ENCODE measurements at places on chromosomes 16 and 17. TPM values are rescaled to one million over a fixed set of nuclear protein-coding genes. Genes with fewer than 3 reads are reported as not detected.
A peak's percentile ranks its signal among the peaks of the same experiment; 100 is the strongest.

CBLN1 gene
- not detected for total RNA-seq

CD300E gene
- total RNA-seq: not detected

NOTUM gene
- 1.2 TPM for total RNA-seq

- peak overlapping the region; percentile 83 for H3K27ac ChIP-seq
- DNase-seq: no peak
- no peaks in the 10 kb centered on the region for H3K36me3 ChIP-seq
- peaks cover 8% of the 10 kb centered on the region for H3K27me3 ChIP-seq
Measured at GRCh38 chr17:4657678-4658077, 16.2 kb upstream of the ALOX15 start.

- no peak overlapping the region for H3K27ac ChIP-seq
- DNase-seq: no peak
- no peaks in the 10 kb centered on the region for H3K27me3 ChIP-seq
- H3K36me3 ChIP-seq: peaks cover 60% of the 10 kb centered on the region
- no peaks in the 10 kb centered on the region for H3K4me1 ChIP-seq
Measured at GRCh38 chr17:42200706-42201457, 6.6 kb upstream of the GHDC start.

DNA sequence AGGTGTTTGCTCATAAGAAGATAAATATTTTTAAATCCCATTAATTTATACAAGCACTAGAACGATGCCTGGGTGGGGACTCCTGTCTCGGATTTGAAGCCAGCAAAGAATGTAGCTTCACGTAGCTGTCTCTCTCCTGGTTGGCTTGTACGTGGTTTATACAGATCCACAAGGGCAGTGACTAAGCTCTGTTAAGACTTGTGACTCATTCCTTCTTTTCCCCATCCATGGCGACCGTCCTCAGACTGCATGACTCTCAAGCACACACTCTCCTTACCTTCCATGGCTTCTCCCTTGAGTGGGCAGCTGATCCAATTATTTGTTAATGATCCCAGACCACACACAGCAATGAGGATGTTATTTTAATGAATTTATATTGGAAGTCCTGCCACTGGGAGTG is 679.7 kb upstream of the SOX9 start:
- H3K27ac ChIP-seq: no peak overlapping the region
- H3K4me3 ChIP-seq: no peak overlapping the region
- H3K4me1 ChIP-seq: no peaks in the 10 kb centered on the region
- no peaks in the 10 kb centered on the region for H3K27me3 ChIP-seq
- no peaks in the 10 kb centered on the region for H3K36me3 ChIP-seq
- DNase-seq: no peak

GRCh38 chr16:64132759-64133361 is 989.0 kb downstream of the CDH11 start:
- no peak overlapping the region for H3K27ac ChIP-seq
- H3K27me3 ChIP-seq: no peaks in the 10 kb centered on the region
- H3K36me3 ChIP-seq: no peaks in the 10 kb centered on the region
- no peak overlapping the region for H3K4me3 ChIP-seq
- DNase-seq: no peak

GRCh38 chr17:19570544-19571062 is 36.9 kb downstream of the SLC47A1 start:
- no peak for DNase-seq
- H3K36me3 ChIP-seq: no peaks in the 10 kb centered on the region
- H3K4me1 ChIP-seq: no peaks in the 10 kb centered on the region
- H3K4me3 ChIP-seq: no peak overlapping the region

GRCh38 chr17:50035421-50035879 is 20.5 kb upstream of the ITGA3 start:
- DNase-seq: no peak
- peaks cover 9% of the 10 kb centered on the region for H3K27me3 ChIP-seq
- no peak overlapping the region for H3K27ac ChIP-seq
- no peaks in the 10 kb centered on the region for H3K4me1 ChIP-seq

DNA sequence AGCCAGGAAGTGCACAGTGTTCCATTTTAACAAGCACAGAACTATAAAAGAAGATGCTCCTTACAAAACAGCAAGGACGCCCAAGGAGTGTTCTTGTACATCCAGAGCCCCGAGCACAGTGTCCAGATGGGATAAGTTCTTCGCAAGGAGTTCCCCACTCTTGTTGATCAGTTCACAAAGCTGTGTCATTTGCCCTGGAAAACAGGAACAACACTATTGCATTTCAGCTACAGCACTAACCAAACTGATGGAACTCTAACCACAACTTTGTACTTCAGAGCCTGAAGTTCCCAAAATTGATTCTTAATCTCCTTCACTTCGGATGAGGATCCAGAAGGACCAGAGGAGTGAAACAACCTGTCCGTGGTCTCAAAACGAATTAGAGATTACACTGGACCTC is 5.1 kb downstream of the COPS3 start:
- H3K4me1 ChIP-seq: peaks cover 21% of the 10 kb centered on the region
- H3K27ac ChIP-seq: no peak overlapping the region
- no peaks in the 10 kb centered on the region for H3K27me3 ChIP-seq
- peaks cover 48% of the 10 kb centered on the region for H3K36me3 ChIP-seq

DNA sequence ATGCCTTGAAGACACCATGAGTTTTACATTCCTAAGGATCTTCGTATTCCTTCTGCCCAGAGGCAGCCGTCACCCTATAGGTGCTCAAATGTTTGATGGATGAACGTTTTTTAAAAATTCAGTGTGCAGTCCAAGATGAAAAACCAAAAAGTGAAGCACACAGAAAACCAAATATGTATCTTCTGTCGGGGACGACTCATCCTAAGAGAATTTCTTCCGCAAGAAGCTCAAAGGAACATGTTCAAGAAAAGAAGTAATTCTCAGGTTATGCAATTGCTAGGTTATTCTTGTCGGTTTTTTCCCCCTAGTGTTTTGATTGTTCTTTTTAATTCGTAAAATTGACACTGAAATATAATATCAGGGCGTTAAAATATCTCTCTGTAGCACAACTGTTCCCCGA is 1.4 kb downstream of the CENPV start:
- peaks cover 24% of the 10 kb centered on the region for H3K36me3 ChIP-seq
- peaks cover 9% of the 10 kb centered on the region for H3K27me3 ChIP-seq
- H3K4me1 ChIP-seq: peaks cover 17% of the 10 kb centered on the region
- peak overlapping the region; percentile 97 for H3K4me3 ChIP-seq
- DNase-seq: no peak
- H3K27ac ChIP-seq: no peak overlapping the region
